ENCODE measurements at places on chromosomes 13 and 19.
A peak's percentile ranks its signal among the peaks of the same experiment; 100 is the strongest.

- peak; percentile 64 for DNase-seq
Observed at GRCh38 chr13:22703601-22704209, 477.1 kb upstream of the SGCG start.

DNA sequence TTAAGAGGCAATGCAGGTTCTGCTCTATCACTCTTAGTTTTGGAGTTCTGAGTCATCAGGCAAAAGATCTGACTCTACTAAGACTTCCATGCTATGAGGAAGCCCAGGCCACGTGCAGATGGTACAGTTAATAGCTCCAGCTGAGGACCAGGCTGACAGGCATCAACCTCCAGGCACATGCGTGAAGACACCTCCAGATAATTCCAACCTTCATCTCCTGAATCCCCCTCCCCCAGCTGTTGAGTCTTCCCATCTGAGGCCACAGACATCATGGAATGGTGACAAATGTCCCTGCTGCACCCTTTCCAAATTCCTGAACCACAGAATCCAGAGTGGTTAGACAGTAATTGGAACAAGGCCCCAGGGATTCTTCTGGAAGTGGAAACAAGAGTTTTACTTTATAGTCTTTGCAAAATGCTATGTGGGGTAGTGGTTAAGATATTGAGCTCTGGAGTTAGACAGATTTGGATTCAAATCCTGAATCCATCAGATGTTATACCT lies 183.8 kb downstream of the KLF5 start:
- DNase-seq = no peak

DNA sequence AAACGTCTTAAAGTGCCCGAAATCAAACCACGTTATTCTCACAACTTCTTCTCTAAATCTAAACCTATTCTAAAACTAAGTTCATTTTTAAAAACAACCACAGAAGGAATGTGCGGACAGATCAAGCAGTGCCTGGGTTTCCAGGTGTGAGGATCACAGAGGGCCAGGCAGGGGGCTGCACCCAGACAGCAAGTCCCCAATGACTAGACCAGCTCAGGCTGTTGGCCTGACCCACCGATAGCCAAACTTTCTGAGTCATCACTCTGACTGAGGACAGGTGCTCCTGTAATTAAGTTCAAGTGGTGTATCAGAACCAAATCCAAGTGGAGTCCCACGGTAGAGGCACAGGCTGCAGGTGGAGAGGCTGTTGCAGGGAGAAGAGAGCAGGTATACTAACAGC lies 37.6 kb upstream of the EPHX3 start:
- no peak for DNase-seq

GRCh38 chr19:40147693-40148347 lies 43.4 kb upstream of the MAP3K10 start:
- peak; percentile 64 for DNase-seq
